ENCODE measurements at places on chromosomes 5 and 9.

- no peak for DNase-seq
Observed at GRCh38 chr5:154806176-154806575, 44.2 kb downstream of the FAXDC2 start.

DNA sequence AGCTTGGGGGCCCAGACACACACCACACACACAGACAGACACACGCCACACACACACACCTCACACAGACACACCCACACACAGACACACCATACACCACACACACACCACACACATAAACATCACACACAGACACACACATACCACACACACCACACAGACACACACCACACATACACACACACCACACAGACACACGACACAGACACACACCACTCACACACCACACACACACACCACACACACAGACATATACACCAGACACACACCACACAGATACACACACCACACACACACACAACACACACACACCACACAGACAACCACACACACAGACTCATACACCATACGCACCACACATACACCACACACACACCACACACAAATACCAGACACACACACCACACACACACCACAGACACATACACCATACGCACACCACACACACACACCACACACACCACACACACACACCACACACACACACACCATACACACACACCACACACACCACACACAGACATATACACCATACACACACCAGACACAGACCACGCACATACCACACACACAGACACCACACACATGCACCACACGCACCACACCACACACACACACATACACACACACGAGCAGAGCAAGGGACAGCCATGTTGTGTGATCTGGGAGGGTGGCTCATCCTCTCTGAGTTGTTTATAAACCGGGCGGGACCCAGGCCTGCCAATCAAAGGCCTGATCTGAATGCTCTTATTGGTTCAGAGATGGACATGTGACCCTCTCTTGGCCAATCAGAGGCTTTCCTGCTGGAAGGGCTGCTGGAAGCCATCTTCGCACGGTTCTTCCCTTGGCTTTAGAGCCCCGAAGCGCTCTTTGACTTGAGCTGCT is 148.3 kb downstream of the GAPVD1 start:
- no peak for DNase-seq

GRCh38 chr9:100848726-100849125 is 179.8 kb upstream of the PLPPR1 start:
- DNase-seq = no peak

DNA sequence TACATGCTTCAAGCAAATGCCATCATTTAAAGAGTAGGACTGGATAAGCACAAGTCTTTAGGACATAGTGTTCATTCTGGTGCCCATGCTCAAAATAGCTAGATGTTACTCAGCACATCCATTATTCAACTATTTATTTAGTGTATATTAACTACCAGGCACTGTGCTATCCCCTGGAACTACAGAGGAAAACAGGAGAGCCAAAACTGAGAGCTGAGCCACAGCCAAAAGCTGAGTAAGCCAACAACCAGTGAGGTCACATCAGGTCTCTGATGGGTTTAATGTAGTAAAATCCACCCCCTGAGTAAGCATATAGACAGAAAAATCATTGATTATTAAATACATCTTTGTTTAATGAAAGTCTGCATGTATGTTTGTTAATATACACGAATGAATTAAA is 469.3 kb upstream of the DMAC1 start:
- DNase-seq = no peak

DNA sequence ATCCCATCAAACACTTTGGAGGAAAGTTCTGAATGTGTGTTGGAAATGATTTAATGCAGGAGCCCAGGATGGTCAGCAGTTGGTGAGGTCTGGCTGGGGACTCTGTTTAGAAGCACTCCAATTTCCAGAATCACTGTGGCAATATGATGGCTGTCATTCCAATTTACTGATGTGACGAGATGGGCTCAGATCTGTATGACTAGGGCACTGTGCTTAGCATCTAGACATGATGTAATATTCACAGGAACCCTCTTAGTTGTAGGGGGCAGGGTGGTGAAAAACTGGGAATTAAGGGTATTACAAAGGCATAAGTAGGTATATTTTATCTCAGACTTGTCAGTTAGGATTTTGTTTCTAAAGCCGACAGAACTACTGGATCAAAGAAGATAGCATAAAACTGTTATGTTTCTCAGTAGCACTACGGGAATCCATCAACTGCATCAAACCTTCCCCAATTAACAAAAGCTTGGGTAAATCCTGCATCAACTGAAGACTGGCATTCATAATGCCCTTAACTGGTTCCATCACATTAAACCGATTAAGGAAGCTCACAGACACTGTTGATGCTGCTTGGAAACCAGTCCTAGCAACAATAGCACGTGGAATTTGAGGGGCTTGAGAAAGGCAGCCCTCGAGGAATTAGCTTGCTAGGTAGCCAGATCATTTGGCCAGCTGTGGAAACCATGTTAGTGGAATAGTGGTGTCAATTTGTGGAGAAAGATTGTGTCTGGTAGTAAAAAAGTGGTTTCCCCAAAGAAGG is 86.1 kb downstream of the SV2C start:
- DNase-seq = no peak

- DNase-seq = no peak
Observed at GRCh38 chr5:58452566-58453258, 7.2 kb downstream of the PLK2 start.

DNA sequence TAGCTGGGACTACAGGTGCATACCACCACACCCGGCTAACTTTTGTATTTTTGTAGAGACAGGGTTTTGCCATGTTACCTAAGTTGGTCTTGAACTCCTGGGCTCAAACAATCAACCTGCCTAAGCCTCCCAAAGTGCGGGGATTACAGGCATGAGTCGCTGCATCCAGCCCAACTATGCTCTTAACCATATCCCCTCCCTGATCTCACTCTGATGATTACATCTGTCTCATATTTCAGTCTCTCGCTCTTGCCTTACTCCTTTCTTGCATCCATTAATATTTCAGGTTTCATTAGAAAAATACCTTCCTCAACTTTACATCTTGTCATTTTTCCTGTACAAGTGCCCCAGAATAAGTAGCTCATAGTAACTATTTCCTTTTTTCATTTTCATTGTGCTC is 61.0 kb upstream of the BASP1 start:
- no peak for DNase-seq

DNA sequence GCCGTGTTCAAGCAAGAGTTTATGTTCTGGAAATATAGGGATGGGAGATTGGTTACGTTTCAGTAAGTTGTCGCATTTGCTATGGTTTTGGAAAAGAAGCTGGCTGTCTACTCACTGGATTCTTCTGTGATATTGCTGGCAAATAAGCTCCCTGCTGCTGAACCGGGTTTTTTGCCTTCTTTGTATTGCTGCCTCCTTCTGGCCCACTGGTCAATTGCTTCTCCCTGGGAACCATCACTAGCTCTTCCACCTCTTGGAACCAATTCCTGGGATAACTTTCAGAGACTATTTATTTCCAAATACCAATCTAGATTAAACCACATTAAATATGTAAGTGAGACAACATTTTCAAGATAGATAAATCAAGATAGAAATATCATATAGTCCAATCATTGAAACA is 43.0 kb downstream of the NUDT12 start:
- DNase-seq = no peak

DNA sequence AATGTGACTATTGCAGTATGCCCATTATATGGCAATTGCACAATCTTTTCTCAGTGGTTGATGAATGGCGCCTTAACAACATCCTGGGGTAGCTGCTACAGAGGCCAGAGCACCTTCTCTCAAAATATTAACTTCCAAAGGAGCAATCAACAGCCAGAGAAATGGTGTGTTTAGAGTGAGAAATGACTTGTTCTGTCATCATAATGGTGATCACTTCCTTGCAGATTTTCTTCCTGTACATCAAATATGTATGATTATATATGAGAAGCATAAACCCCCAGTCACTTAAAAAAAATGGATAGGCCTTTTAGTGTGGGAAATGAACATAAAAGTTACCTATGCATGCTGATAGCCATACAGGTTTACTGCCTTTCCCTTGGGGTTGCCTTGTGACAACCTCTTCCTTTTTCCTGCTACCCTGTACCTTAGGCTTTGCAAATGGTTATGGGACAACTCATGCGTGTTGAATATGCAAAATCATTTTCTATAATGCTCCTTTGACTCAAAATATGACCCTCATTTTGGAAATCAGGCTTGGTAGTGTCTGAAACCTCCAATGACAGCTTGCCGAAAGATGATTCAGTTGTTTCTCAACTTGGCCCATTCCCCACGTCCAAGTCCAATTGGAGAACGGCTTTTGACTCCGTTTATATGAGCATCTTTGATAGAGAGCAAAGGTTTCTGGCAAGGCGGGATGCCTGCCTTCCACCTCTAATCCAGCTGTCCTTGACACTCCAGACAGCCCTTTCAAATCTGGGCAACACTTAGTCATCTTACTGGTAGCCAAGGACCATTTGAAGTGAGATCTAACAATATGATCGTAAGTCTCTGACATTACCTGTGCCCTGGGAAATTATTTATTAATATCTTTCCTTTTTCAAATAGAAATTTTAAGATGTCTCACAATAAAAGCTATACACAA is 69.3 kb downstream of the SLC1A1 start:
- no peak for DNase-seq

GRCh38 chr5:140806834-140807775 is at the start of gene PCDHA4:
PCDHA4 (plus strand) TSS chr5:140807068.
- no peak for DNase-seq

DNA sequence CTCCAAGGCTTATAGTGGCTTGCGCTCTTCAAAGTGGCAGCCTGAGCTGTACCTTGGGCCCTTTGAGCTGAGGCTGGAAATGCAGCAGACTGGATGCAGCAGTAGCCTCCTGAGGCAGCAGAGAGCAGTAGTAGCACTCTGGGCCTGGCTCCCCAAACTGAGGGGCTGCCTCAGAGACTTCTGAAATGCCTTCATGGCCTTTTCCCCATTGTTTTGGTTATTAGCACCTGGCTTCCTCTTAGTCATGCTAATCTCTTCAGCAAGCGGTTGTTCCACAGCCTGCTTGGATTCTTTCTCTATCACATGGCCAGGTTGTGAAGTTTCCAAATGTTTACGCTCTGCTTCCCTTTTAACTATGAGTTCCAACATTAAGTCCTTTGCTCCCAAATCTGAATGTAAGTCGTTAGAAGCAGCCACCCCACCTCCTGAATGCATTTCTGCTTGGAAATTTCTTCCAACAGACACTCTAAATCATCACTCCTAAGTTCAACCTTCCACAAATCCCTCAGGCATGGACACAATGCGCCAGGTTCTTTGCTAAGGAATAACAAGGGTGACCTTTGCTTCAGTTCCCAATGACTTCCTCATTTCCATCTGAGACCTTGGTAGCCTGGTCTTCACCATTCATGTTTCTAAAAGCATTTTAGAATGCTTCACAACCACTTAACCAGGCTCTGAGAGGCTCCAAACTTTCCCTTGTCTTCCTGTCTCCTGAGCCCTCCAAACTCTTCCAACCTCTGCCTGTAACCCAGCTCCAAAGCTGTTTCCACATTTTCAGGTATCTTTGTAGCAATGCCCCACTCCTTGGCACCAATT is 145.8 kb downstream of the ZDHHC21 start:
- DNase-seq = no peak

DNA sequence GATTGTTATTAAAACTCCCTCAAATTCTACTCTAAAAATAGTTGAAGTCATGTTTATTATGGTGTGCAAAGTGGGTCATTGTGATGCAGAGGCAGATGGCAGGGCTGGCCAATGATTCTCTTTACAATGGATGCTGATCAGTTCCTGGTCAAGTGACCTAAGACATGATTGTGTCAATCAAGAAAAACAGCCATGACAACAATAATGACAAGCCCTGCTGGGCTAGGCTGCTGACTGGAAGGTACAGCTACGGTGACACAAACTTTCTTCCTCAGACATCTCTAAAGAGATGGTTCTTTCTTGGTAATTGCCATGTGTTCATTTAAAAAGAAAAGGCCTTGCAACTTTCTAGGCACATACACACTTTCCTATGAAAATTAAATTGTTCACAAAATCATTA is 3.6 kb downstream of the SLC24A2 start:
- no peak for DNase-seq

DNA sequence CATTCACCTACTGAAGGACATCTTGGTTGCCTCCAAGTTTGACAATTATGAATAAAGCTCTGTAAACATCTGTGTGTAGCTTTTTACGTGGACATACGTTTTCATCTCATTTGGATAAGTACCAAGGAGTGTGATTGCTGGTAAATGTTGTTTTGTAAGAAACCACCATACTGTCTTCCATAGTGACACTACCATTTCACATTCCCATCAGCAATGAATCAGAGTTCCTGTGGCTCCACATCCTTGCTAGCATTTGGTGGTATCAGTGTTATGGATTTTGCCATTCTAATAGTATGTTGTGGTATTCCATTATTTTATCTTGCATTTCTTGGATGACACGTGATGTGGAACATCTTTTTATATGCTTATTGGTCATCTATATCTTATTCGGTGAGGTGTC is 78.4 kb upstream of the RASGRF2 start:
- no peak for DNase-seq

GRCh38 chr5:31133488-31133887 is 60.0 kb upstream of the CDH6 start:
- no peak for DNase-seq

- peak; percentile 19 for DNase-seq
Observed at GRCh38 chr5:98768160-98768959, 5.1 kb upstream of the RGMB start.

GRCh38 chr9:97866848-97867247 is 13.8 kb downstream of the FOXE1 start:
- no peak for DNase-seq

DNA sequence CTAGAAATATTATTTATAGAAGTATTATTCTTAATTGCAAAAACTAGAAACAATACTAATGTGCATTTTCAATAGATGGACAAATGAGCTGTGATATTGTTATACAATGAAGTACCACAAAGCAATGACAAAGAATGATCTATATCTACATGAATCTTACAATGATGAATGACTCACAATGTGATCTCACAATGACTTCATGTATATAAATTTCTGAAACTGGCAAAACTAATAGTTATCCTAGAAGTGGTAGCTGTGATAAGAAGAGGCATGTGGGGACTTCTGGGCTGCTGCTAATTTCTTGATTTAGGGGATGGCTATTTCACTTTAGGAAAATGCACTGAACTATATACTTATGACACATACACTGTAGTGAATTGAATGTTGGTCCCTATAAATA is 396.0 kb upstream of the ZNF608 start:
- no peak for DNase-seq

GRCh38 chr9:34185778-34186551 is 7.1 kb downstream of the UBAP1 start:
- no peak for DNase-seq

GRCh38 chr9:112274600-112274999 is 58.8 kb downstream of the PTBP3 start:
- no peak for DNase-seq
